Foreskin fibroblast (primary cell): ENCODE measurements at places on chromosomes 5 and 9.

- peak; percentile 94 for DNase-seq
Observed at GRCh38 chr5:72353046-72353445, 32.9 kb downstream of the PTCD2 start.

- no peak for DNase-seq
Observed at GRCh38 chr9:128094950-128095544, 27.0 kb downstream of the SLC25A25 start.

GRCh38 chr5:112533362-112533761 lies 114.3 kb upstream of the EPB41L4A start:
- no peak for DNase-seq

GRCh38 chr5:157387683-157388093 lies 72.3 kb upstream of the NIPAL4 start:
- DNase-seq, result peak; percentile 95

DNA sequence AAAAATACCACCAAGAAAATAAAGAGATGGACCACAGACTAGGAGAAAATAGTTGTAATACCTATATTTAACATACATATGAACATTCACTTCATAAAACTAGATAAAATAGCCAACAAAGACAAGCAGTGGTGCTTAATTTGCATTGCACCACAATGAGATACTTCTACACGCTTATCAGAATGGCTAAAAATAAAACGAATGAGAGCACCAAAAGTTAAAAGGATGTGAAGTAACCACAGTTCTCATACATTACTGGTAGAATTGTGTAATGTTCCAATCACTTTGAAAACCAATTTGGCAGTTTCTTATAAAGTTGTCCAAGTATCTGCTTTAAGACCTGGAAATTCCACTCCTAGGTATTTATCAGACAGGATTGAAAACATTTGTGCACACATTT lies 198.9 kb upstream of the SGCD start:
- no peak for DNase-seq

DNA sequence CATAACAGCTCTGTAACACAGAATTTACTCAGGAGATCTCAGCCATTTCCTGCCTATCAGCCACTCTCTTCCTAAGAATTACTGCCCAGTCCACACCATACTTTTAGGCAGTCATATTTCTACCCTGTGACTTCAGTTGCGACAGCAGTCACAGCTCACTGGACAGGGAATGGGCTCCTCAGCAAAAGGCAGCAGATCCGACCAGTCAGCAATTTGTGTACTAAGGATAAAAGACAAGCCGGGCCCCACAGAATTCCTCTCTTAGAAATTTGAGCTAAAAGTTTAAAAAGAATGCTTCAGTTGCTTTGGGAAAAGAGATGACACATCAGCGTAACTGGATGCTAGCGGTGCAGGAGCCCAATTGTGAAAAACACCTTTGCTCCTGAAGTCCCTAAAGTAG lies 172.1 kb downstream of the ENC1 start:
- no peak for DNase-seq

DNA sequence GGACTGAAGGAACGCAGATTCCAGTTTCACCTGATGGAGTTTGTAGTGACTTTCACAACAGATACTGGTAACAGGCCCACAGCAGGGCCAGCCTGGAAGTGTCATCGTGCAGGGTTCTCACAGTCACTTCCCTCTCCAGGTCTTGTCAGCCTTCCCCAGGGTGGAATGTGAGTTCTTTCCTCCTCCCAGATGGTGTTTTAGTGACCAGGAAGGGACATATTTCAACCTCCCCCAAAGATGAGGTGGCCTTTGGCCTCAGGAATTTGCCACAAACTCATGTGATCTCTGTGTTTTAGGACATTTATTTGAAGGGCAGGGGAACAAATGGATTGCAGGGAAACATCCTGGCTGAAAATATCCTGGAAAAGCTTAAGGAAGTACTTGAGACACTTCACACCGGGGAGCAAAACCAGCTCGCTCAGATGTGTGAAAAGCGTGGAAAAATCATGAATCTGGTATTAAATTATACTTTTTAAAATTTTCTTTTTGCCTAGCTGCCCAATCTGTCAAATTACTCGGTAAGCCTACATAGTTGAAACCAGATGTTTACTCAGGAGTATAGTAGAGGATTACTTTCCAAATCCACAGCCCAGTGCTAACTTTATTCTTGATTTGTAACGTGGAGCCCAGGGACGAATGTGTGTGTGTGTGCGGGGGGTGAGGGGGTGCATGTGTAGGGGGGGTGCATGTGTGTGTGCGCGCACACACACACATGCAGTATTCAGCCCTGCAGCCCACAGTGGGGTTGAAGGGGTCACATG lies 66.8 kb downstream of the PTPDC1 start:
- no peak for DNase-seq

- no peak for DNase-seq
Observed at GRCh38 chr9:111904891-111905291, 8.3 kb downstream of the UGCG start.

DNA sequence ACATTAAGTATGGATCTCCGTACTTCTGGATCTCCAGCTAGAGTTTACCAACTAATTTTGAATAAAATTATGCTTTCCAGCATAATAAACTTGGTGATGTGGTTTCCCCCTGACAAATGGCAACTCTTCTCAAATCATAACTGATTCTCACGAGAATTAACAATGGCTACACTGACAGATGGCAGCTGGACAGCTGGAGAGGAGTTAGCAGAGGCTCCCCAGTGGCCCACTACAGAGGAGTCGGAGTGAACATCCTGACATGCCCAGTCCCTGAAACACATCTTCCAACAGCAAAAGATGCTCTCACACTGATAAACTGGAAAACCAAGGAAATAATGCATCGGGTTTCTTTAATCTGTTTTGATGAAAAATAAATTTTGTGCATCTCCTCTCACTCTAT lies 239.6 kb downstream of the MAN2A1 start:
- no peak for DNase-seq

- DNase-seq, result no peak
Observed at GRCh38 chr9:75185585-75186170, 97.4 kb downstream of the OSTF1 start.

DNA sequence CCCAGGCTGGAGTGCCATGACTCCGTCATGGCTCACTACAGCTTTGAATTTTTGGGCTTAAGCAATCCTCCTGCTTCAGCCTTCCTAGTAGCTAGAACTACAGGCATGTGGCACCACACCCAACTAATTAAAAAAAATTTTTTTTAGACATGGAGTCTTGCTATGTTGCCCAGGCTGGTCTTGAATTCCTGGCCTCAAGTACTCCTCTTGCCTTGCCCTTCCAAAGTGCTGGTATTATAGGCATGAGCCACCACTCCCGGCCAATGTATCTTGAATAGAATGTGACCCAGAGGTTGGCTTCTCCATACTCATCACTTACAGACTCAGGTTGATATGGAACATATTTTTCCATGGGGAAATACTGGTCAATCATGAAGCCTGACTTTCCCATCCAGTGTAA lies 51.2 kb upstream of the JAK2 start:
- DNase-seq, result no peak

GRCh38 chr5:57724836-57725235 lies 242.2 kb upstream of the ACTBL2 start:
- DNase-seq, result peak; percentile 73

- DNase-seq, result no peak
Observed at GRCh38 chr9:128919402-128920089, 1.2 kb upstream of the PHYHD1 start.

GRCh38 chr9:105278751-105279150 lies 34.3 kb downstream of the SLC44A1 start:
- DNase-seq, result peak; percentile 42

DNA sequence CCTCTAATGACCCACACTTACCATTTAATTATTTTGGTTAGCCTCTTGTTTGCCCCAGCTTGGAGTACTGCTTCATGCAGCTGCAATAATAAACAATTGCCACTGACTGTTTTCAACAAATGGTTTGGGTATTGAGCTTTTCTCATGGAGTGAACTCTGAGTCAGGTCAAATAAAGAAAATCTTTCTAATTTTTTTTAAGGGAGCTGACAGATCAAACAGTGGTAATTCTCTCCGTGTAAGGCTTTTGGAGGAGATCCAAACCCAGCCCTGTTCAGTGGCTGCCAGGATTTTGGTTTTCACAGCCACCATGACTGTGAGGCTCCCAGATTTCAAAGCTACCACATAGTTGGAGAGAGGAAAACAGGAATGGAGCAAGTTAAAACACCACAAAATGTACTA lies 110.7 kb upstream of the EFNA5 start:
- DNase-seq, result no peak

GRCh38 chr9:12753931-12754330 lies 20.9 kb upstream of the LURAP1L start:
- DNase-seq, result no peak

GRCh38 chr9:86096386-86096785 lies 3.0 kb downstream of the GOLM1 start:
- DNase-seq, result peak; percentile 19

DNA sequence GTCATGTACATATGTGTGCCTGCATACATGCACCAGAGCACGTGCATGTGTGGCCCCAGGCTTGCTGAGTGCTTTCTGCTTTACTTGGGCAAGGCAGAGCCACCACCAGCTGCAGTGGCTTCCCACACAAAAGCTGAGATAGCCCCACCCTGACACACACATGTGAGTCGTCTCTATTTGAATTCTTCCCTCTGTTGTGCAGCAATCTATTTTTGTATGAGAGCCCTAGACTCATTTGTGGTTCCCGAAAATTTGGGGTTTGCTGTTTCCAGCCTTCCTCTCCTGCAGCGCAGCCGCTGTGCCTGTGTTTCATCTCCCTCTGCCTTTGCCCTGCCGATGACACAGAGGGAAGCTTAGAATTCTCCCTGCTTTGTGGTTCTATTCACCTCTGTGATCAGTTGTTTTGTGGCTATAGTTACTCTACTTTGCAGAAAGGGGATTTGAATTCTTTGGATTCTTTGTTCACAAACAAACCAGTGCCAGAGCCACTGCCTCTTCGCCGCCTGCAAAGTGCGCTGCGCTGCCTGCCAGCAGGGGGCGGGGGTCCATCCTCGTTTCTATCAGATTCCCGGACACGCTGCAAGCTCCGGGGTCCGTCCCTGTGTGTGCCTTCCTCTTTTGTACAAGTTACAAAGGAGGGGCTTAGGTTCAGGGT lies 95.8 kb upstream of the DAP start:
- peak; percentile 41 for DNase-seq

- DNase-seq, result no peak
Observed at GRCh38 chr9:83218411-83219090, 155.6 kb upstream of the RASEF start.

DNA sequence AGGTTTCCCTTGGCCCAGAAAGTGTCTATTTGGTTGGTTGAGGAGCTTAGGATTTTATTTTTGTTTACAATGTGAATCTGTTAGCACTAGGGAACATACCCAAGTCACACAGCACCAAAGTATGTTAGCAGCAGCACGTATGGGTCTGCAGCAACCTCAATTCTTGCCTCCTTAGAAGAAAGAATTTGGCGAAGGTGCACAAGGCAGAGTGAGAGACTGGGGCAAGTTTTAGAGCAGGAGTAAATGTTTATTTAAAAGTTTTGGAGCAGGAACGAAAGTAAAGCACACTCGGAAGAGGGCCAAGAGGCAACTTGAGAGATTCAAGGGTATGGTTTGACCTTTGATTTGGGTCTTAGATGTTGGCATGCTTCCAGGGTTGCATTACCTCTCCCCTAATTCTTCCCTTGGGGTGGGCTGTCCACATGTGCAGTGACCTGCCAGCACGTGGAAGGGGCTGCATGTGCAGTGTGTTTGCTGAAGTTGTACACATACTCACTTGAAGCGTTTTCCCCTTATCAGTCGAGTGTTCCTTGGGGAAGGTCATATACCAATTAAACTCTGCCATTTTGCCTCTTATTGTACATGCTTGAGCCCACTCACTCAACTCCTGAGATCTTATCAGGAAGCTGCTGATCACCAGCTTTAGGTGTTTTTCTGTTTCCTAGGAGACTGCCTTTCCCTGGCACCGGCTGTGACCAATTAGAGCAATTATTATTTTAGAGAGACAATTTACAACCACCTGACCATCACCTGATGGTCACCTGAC lies 64.9 kb upstream of the SHC3 start:
- DNase-seq, result no peak

GRCh38 chr5:172093965-172094364 lies 87.5 kb upstream of the FBXW11 start:
- DNase-seq, result no peak

GRCh38 chr5:99004960-99005359 lies 76.2 kb upstream of the CHD1 start:
- DNase-seq, result no peak

DNA sequence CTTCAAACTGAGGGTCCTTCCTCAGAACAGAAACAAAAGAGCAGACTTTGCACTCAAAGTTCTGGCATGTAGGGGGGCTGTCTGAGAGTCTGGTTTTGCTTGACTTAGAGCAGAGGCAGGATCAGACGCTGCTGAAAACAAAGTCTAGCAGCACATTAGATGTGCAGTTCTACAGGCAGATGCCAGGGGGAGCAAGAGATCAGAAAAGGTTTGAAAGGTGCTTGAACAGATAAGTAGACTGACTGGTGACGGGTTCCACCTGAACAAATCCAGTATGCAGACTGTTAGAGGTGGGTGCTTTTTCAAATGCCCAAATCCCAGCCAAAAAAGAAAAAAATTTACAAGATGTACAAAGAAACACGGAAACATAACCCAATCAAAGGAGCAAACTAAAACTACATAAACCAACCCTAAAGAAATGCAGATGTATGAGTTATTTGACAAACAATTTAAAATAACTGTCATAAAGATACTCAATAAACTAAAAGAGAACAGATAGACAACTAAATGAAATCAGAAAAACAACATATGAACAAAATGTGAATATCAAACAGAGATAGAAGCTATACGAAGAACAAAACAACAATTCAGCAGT lies 194.7 kb upstream of the FREM1 start:
- peak; percentile 51 for DNase-seq

GRCh38 chr9:104982543-104982942 lies 54.6 kb upstream of the ABCA1 start:
- no peak for DNase-seq

DNA sequence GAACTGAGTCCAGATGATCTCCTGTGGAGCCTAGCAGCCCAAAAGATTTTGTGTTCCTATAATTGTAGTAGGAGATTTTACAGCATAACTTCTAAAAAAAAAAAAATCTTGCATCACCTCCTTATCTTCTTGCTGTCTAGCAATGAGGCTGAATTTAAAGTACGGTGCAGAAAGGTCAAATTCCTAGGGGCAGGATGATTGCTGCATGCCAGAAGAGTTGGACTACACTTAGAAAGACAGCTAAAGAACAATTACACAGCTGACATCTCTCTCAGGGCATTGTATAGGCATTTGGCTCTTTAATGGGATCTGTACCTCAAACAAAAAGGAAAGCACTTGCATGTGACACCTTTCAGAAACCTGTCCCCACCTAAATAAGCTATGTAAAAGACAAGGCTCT lies 443.2 kb downstream of the HCN1 start:
- DNase-seq, result no peak

- DNase-seq, result peak; percentile 83
Observed at GRCh38 chr9:35910613-35911359, 1.5 kb downstream of the SPAAR start.

DNA sequence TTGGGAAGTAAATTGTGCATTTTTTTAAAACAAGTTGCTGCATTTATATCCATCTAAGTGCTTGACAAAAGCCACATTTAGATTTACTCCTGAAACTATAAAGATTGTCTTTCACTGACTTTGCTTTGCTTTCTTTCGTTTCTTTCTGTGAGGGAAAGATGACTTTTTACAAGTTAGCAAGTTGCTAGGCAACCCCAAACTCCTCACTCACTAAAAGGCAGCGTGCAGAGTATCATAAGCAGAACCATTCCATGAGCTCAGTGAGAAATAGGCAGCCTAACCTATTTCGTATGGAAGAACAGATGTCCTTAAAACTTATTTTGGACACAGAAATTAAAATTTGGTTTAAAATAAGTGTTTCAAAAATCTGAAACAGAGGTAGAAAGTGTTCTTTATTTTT lies 29.0 kb downstream of the KLF9 start:
- DNase-seq, result no peak
